ENCODE measurements at places on chromosomes 11 and 22.

GRCh38 chr22:25930788-25931310 lies 188.9 kb downstream of the MYO18B start:
- DNase-seq, result no peak

DNA sequence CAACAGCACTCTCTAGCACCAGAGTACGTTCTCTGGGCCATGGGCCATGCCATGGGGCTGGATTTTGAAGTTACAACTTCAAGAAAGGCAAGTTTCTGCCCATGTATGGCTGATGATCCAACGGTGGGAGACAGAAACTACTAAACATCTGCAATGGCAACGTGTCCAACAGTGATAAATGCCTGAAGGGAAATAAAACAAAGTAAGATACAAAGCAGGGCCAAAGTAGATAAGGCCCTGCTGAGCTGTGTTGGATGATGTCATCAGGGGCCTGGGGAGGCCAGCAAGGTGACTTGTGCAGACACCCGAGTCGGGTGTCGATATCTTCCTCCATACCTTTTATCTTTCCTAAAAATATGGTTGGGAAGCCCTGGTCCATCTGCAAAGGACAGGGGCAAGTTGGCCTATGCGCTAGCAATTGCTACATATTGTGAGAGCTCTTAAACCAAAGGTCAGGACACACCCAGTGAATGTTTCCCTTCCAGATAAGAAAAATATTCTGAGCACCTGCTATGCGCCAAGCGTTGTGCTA lies 487.2 kb downstream of the MN1 start:
- DNase-seq, result no peak

GRCh38 chr11:45092404-45092785 lies 54.0 kb upstream of the PRDM11 start:
- DNase-seq, result no peak

GRCh38 chr11:117833401-117833891 lies 8.9 kb upstream of the FXYD2 start:
- no peak for DNase-seq

DNA sequence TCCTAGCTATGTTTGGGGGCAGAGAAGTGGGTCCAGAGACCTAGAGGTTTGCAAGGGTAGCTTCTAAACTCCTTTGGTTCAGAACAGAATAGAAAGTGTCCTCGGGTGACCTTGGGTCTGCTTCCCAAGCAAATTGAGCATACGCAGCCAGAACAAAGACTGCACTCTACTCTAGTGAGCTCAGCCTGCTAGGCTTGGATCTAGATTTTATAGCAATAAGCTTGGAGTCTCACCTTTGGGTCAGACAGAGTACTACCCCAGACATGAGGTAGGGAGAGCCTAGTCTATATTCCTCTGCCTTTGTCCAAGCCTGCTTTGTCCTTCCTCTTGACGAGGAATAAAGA lies 52.6 kb upstream of the ELF5 start:
- no peak for DNase-seq

- DNase-seq, result no peak
Observed at GRCh38 chr11:45858751-45859398, 11.6 kb downstream of the CRY2 start.

DNA sequence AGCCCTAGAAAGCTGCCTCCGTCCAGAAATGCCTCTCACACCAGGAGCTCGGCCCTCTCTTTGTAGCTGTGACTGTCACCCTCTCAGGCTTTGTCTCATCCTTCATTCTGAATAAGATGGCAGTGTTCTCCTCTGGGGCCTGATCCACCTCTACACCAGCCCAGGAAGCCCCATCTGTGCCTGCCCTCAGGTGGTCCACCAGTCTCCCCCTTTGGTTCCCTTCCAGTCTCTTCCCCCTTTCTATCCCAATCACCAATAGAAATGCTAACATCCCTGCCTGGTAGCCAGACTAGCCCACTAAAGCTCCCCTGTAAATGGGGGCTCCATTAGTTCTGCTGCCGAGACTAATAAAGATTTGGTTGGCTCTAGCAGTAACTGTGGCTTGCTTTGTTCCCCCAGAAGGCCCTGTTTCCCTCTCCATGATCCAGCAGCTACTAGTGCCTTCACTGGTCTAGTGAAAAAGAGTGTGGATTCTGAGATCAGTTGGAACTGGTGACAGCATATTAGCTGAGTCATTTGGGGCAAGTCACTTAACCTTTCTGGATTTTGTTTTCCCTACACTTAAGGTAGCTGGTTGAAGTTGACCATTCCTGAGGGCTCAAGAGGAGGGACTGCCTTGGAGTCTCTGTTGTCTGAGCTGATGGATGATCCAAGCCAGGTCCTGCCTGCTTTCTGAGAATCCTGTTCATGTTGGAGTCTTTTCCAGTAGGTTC lies 16.2 kb downstream of the PLEKHB1 start:
- no peak for DNase-seq

- peak; percentile 52 for DNase-seq
Observed at GRCh38 chr11:6737872-6738466, 33.8 kb downstream of the OR2AG2 start.

GRCh38 chr11:3148990-3149851 lies 15.9 kb downstream of the OSBPL5 start:
- DNase-seq, result no peak

DNA sequence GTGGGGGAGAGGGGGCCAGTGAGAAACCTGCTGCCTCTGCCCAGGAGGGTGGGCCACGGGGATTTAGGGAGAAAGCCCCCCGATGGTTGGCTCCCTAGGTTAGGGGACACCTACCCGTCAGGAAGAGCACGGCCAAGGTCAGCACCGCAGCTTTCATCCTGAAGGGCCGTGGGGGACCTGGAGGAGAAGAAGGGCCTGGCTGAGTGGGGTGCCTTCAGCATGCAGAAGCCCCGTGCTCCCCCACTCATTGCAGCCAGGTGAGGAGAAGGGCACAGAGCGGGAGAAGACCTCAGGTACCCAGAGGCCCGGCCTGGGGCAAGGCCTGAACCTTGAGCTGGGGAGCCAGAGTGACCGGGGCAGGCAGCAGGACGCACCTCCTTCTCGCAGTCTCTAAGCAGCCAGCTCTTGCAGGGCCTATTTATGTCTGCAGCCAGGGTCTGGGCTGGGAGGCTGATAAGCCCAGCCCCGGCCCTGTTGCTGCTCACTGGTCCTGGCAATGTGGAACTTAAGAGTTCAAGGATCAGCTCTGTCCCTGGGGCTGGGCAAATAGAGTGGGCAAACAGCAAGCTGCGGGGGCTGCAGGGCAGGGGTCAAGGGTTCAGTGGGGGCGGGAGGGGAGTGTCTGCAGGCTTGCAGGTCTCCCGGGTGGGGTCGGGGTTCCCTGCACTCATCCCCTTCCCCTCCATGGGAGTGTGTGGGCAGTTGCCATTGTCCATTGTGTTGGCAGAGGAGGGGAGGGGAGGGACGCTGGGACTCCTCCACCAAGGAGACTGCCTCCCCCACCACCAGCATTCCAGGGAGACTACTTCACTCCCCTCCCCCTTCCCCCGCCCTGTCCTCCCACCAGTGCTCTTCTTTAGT lies at the start of gene APOA1:
TSS of gene APOA1 (minus strand) at position 392 of the 861 bp plus-strand sequence. CDS start at position 157, 235 bp downstream.
- no peak for DNase-seq

- no peak for DNase-seq
Observed at GRCh38 chr11:128273736-128274135, 313.6 kb downstream of the ETS1 start.

DNA sequence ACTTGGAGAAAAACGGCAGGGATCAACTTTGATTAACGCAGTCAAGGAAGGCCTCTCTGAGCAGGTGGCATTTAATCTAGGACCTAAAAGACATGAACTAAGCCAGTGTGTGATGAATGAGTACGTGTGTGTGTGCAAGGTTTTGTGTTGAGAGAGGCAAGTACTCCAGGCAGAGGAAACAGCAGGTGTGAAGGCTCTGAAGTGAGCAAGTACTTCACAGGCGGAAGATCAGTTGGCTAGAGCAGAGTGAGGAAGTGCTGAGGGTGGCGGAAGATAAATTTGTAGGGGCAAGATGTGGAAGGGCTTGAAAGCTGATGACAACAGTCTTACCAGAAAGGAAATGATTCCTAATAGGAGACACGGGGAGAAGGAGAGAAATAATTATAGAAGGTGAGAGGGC lies 6.8 kb downstream of the APIP start:
- DNase-seq, result no peak

- DNase-seq, result no peak
Observed at GRCh38 chr11:108853864-108854263, 189.0 kb downstream of the DDX10 start.

DNA sequence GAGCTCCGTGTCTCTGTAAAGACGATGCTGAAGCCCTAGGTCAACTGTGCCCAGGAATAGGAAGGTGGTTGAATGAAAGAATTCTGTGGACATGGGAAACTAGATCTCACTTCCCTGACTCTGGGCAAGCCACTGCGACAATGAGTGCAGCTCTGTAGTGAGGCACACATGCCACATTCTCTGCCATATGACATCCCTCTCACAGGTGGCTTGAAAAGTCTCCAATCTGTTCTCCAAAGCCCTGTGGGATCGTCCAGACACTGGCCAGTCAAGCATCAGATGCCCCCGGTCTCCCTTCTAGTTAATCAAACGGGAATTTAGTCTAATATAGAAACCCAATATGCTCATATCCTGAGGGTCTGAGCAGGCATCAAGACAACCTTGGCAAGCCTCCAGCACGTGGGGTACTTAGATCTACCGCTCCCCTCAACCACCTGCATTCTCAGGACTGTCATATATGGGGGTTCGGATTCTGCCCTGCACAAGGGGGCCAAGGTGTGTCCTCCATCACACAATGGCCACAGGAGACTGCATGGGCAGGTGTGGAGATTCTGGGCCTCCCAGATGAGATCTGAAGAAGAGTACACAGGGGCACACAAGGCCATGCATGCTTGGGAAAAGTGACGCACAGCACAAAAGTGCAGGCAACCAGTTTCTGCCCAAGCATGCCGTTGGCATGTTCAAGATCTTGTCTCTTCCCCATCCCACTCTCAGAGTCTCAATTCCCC lies 11.9 kb downstream of the DKK3 start:
- DNase-seq, result no peak

- DNase-seq, result no peak
Observed at GRCh38 chr11:105899772-105900171, 122.3 kb downstream of the MSANTD4 start.

GRCh38 chr11:2914455-2915195 lies 14.6 kb downstream of the PHLDA2 start:
- no peak for DNase-seq

DNA sequence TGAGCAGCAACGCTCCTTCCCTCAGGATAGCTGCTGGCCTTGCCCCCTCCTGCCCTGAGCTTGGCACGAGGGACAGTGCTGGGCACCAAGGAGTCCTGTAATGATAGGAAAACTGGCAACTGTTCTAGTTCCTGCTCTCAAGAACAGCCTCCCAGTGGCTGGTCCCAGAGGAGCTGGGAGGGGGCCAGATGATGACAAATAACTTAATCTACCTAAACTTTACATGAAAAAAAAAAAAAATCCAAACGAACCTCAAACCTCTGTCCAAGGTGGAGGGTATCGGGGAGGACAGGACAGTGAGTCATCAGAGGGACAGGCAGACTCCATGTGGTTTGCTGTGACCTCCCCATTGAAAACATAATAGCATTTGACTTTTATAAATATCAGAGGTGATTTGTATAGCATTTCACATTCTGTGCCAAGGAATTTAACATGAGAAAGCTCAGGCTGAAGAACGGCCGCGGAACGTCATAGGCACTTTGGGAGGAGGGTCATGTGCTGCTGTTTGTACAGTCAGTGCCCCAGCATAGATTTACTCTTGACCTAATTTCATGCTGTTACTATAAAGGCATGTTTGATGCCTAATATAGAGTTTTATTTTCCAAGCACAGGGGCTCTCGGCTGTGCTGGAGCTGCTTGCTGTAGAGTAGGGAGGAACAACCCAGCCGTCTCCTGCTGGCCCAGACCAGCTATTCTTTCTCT lies 98.2 kb upstream of the NNMT start:
- DNase-seq, result no peak

DNA sequence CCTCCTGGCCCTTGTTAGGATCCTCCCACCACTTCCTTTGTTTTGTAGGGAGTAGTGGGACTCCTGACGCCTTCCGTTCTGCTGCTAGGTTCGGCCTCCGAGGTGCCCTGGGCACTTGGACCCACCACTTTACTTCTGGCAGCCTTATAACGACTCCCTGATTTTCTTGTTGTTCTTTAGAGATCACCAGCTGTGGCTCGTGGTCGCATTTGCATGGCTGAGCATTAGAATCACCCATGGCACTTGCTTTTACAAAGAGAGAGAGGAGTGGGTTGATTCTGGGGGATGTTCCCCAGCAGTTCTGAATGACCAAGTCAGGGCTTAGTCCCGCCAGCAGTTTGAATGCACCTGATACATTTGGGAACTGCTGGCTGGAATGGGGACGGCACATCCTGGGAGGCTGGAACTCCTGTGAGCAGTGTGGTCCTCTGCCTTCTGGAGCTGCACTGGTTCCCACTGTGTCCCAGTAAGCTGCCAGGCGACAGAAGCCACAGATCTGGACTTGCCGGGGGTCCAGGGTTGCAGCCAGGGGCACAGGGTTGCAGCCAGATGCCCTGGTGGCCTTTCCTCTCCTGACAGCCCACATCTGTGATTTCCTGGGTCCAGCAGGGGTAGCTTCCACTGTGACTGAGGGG lies 4.1 kb downstream of the TUB start:
- DNase-seq, result no peak

- no peak for DNase-seq
Observed at GRCh38 chr11:44737245-44738085, 10.7 kb downstream of the TSPAN18 start.

DNA sequence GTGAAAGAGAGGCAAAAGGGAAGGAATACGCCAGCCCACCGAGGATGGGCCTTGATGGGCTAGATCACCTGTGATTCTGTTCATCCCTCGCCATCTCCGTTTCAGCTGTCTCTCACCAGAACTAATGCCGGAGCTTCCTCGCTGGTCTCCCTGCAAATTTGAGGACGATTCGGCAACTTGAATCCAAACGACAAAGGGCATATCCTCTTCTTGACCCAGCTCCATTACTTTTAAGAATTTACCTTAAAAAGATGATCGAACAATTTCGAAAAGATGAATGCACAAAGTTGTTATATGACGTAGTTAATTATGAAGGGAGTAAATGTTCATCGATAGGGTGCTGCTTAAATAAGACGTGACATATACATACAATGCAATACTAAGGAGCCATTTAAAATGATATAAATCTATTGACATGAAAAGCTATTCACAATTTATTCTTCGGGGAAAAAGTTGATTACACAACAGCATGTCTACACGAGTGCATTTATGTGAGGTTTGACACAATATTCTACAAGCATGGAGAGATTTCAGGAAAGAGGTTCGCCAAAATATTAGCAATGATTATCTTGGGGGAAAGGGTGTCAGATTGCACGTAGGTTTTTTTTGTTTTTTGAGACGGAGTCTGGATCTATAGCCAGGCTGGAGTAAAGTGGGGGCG lies 937 bp upstream of the FAM168A start:
- no peak for DNase-seq

GRCh38 chr11:48019595-48019994 lies 39.2 kb downstream of the PTPRJ start:
- no peak for DNase-seq
